ENCODE measurements at places on chromosomes 5 and 9.

GRCh38 chr9:97997330-97998276 lies 14.5 kb downstream of the ANP32B start:
- H3K27me3 ChIP-seq = no peaks in the 10 kb centered on the region
- no peak overlapping the region for H3K4me3 ChIP-seq
- H3K27ac ChIP-seq = no peak overlapping the region
- peaks cover 62% of the 10 kb centered on the region for H3K36me3 ChIP-seq
- peaks cover 59% of the 10 kb centered on the region for H3K4me1 ChIP-seq
- DNase-seq = no peak

GRCh38 chr5:68285851-68286611 lies 70.5 kb downstream of the PIK3R1 start:
- H3K27ac ChIP-seq = peak overlapping the region; percentile 62
- H3K4me1 ChIP-seq = peaks cover 94% of the 10 kb centered on the region
- peak overlapping the region; percentile 28 for H3K4me3 ChIP-seq
- H3K27me3 ChIP-seq = no peaks in the 10 kb centered on the region

- H3K36me3 ChIP-seq = no peaks in the 10 kb centered on the region
- DNase-seq = no peak
- no peak overlapping the region for H3K27ac ChIP-seq
These were observed 4.4 kb upstream of the ZDHHC11 start for GRCh38 chr5:854966-855743.

- peak; percentile 17 for DNase-seq
- peaks cover 22% of the 10 kb centered on the region for H3K27me3 ChIP-seq
- peaks cover 45% of the 10 kb centered on the region for H3K4me1 ChIP-seq
- peaks cover 41% of the 10 kb centered on the region for H3K36me3 ChIP-seq
- peak overlapping the region; percentile 40 for H3K4me3 ChIP-seq
- H3K27ac ChIP-seq = peak overlapping the region; percentile 52
These were observed 3.9 kb downstream of the STC2 start for GRCh38 chr5:173324115-173325001.

DNA sequence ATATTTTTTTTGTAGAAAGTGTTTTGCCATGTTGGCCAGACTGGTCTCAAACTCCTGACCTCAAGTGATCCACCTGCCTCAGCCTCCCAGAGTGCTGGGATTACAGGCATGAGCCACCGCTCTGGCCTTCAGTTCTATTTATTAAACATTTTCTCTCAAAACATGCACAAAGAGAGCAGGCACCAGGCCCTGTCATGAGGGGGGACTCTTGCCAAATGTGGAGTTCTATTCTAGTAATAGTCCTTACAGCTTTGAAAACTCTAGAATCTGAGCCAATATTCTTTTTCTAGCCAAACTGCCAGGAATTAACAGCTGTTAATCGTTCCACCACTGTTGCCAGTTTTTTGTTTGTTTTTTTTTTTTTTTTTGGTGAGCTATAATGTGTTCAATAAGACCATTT lies 124.6 kb downstream of the TARS1 start:
- H3K27ac ChIP-seq = no peak overlapping the region
- no peaks in the 10 kb centered on the region for H3K4me1 ChIP-seq
- no peak overlapping the region for H3K4me3 ChIP-seq
- no peaks in the 10 kb centered on the region for H3K36me3 ChIP-seq

GRCh38 chr9:135014311-135015010 lies 73.0 kb upstream of the OLFM1 start:
- H3K27me3 ChIP-seq = no peaks in the 10 kb centered on the region
- no peaks in the 10 kb centered on the region for H3K4me1 ChIP-seq
- no peak overlapping the region for H3K4me3 ChIP-seq
- no peak for DNase-seq
- H3K27ac ChIP-seq = no peak overlapping the region

DNA sequence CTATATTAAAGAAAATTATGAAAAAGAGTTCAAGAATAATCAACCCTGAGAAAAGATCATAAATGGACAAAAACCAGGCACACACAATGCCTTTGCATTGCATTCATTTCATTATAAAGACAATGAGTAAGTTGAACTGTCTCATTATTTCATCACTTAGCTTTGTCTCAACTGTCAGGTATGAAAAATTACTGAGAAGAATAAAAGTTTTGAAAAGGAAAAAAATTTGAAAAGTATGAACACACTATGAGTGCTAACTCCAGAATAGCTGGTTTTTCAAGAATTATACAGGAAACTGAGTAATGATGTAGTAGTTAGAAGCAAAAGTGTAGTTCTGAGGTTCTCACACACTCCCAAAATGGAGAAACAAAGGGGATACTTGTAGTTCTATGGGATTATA lies 16.3 kb upstream of the ANXA1 start:
- H3K4me1 ChIP-seq = peaks cover 30% of the 10 kb centered on the region
- no peaks in the 10 kb centered on the region for H3K27me3 ChIP-seq
- DNase-seq = no peak
- H3K36me3 ChIP-seq = no peaks in the 10 kb centered on the region
- no peak overlapping the region for H3K4me3 ChIP-seq
- no peak overlapping the region for H3K27ac ChIP-seq

GRCh38 chr9:18485714-18486113 lies 11.8 kb downstream of the ADAMTSL1 start:
- DNase-seq = no peak
- H3K36me3 ChIP-seq = no peaks in the 10 kb centered on the region
- H3K27me3 ChIP-seq = peaks cover 2% of the 10 kb centered on the region
- no peaks in the 10 kb centered on the region for H3K4me1 ChIP-seq
- H3K27ac ChIP-seq = no peak overlapping the region
- no peak overlapping the region for H3K4me3 ChIP-seq
